ENCODE measurements at places on chromosomes 2 and 18. TPM values are rescaled to one million over a fixed set of nuclear protein-coding genes. Genes with fewer than 3 reads are reported as not detected.

MEIS1 gene
- polyA plus RNA-seq, result 314 TPM

GRCh38 chr2:73919596-73920228 is 7.0 kb upstream of the DGUOK start:
- no peak for DNase-seq

- no peak for DNase-seq
Measured at GRCh38 chr2:72797740-72798139, 28.1 kb downstream of the EXOC6B start.

SPDYA gene
- 3.6 TPM for polyA plus RNA-seq

DNA sequence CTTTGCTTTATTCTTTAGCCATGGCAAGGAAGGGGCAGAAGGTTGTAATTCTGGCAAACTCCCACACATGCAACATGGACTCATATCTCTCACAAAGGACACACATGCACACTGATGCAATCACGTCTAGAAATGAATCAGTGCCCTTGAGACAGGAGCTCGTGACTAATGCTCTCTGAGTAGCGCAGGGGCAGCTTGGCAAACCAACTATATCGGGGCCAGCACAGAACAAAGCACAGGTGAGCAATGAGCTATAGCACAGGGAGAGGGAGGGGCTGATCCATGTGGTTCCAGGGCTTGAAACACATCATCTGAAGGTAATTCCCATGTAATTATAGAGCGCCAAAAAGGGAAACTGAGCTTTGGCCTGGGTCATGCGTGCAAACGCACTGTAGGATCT is 165.2 kb upstream of the KLF7 start:
- DNase-seq, result no peak

LAMA1 gene
- 2.0 TPM for polyA plus RNA-seq

FHL2 gene
- polyA plus RNA-seq, result 31.7 TPM

USP14 gene
- polyA plus RNA-seq, result 55.1 TPM

- DNase-seq, result no peak
Measured at GRCh38 chr18:24180048-24180447, 41.2 kb downstream of the CABYR start.

- no peak for DNase-seq
Measured at GRCh38 chr2:234091883-234092282, 41.4 kb downstream of the SPP2 start.

- DNase-seq, result no peak
Measured at GRCh38 chr2:98188351-98189046, 101.5 kb downstream of the VWA3B start.

GRCh38 chr2:28433935-28434599 is 41.4 kb downstream of the FOSL2 start:
- no peak for DNase-seq

TDRD15 gene
- 0.04 TPM for polyA plus RNA-seq

GRCh38 chr2:79702905-79703304 is 190.1 kb downstream of the CTNNA2 start:
- DNase-seq, result no peak

VIL1 gene
- 23.8 TPM for polyA plus RNA-seq

DNA sequence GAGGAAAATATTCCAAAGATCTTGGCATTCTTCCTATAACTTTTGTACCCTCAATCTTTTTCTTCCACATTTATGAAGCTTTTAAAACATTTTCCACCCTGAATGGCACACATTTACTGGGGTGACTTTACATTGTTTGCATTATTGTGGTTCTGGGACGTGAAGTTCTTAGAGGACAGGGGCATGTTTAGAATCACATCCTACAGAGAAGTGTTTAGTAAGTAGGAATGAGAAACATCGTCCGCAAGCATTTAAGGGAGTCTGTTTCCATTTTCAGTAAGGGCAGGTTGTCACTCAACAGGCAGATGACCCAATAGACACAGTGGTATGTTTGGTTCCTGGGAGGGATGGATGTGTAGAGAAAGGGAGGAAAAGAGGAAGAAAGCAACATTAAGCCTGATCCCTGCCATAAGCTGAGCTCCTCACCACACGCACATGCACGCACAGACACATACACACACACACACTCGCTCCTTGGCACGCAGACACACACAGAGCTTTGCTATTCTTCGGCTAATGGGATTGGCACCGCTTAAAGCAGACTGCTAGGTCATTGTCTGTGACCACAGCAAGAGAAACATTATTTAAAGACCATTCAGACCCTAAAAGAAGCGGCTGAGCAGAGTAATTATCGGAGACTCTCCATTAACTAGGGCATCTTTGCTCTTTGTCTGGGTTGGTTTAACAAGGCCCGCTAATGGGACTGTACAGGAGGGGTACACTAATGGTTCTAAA is 14.2 kb upstream of the PLEKHM3 start:
- no peak for DNase-seq

TSPYL6 gene
- polyA plus RNA-seq, result 0.29 TPM

TMEM163 gene
- polyA plus RNA-seq, result 2.4 TPM

- DNase-seq, result no peak
Measured at GRCh38 chr2:206920310-206920709, 19.0 kb upstream of the CPO start.

DNA sequence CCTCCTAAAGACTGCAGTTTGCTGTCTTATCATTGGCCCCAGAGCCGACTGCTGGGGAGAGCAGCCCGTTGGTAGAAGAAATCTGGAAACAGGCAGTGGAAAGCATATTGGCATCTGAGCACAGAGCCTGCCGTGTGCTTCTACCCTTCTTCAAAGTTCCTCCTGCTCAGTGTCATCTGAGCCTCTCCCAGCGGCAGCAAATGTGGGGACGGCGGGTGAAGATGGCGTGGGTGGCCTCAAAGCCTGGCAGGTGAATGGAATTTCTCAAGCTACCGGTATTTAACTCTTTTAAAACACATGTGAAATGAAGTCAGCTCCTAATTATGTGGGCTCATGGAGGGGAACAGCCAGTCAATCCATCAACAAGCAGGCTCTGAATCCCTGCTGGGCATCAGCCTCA is 181.6 kb upstream of the PXDN start:
- no peak for DNase-seq

- DNase-seq, result no peak
Measured at GRCh38 chr2:241689306-241689705, 2.7 kb upstream of the DTYMK start.
